ENCODE measurements at places on chromosomes 3 and 15.

DNA sequence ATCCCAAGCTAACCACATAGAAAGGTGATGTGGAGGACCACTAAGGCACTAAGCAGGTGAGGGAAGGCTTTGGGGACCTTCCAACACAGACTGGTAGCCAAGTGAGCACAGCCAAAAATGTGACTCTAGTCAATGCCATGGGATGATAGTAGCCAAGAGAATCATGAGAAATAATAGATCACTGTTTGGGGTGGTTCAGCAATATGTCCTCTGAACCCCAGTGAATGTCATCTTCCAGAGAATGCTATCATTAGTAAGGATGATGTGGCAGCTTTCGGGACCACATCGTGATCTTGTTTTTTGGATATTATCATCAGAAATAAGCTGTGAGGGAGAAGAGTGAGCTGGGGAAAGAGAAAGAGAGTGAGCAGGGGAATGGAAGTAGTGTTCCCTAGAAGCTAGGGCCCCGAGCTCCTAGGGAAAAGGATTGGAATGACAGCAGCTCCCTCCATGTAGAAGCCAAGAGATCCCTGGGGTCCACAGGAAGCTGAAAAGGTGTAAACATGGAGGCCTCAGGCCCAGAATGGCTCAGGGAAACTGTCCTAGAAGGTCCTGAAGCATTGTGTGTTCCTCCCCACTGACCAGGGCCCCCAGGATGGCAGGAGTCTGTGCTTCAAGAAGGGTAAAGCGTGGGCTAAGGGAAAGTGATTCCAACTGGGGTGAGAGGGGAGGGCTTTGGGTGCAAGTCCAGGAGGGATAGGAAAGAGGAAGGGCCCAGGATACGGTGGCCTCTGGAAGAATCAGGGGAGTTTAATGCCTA is 56.6 kb upstream of the KLF13 start:
- no peak for DNase-seq

DNA sequence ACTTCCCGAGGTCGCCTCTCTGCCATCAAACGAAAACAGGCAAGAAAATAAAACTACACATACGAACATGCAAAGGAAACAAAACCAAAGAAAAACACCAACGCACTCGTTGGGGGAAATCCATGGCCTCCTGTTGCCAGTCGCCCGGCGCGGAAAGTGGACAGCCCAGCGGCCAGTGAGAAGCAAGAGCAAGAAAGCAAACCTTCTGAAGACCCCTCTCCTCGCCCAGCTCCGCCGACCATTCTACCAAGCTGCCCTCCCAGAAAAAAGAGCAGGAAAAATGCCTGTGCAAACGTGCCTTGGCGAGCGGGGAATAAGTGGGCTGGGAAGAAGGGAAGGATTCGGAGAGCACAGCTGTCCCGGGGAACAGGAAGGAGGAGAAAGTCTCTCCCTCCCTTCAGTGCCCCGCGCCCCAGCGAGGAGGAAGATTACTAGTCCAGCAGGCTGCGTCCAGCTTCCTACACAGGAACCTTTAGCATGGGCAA is 802 bp upstream of the NECTIN3 start:
- no peak for DNase-seq

GRCh38 chr3:197496746-197497125 is 59.0 kb downstream of the BDH1 start:
- no peak for DNase-seq

GRCh38 chr3:10524799-10525301 is 19.5 kb upstream of the ATP2B2 start:
- no peak for DNase-seq

DNA sequence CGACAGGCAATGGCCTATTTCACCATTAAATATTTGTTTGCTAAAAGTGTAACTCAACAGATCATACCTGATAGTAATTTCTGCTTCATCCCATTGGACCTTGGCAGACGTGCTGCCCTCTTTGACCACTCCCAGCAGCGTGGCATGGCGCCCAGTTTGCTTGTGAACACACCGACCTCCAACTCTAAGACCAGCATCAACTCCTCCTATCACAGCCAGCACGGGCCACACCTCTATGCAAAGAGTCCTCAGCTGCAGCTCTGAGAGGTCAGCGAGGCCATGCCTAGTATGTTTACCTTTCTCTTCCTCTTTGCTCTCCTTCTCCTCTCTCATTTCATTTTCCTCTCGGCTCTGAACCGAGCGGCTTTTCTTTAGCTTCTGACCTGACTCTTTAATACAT is 80.6 kb downstream of the FBXL22 start:
- DNase-seq, result no peak

DNA sequence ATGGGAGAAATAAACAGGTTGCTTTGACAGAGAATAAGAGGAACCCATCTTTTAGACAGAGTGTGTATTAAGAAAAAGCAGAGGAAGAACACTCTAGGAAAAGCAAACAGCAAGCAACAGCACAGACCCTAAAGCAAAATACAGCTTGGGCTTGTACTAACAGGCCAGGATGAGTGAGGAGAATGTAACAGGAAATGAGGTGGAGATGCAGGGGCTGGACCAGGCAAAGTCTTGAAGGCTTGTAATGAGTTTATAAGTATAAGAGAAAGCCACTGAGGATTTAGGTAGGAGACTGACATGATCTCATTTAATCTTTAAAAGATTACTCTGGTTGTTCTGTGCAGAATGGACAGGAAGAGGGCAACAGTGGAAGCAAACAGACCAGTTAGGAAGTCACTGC is 4.9 kb downstream of the UBR1 start:
- DNase-seq, result no peak

DNA sequence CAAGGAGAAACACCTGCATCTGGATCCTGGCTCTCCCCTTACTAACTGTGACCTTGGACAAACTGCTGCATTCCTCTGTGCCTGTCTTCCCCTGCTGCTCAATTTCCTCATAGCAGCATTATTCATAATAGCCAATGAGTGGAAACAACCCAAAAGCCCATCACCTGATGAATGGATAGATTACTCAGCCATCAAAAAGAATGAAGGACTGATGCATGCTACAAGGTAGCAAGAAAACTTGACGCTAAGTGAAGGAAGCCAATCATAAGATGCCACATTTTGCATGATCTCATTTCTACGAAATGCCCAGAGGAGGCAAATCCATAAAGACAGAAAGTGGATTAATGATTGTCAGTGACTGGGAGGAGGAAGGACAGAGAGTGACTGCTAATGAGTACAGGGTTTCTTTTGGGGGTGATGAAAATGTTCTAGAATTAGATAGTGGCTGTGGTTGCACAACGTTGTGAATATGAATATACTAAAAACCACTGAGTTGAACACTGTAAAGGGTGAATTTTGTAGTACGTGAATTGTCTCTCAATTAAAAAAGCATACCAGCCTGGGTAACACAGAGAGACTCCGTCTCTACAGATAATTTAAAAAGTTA is 11.2 kb downstream of the IGDCC4 start:
- no peak for DNase-seq

GRCh38 chr3:98323425-98323824 is 30.2 kb upstream of the OR5K4 start:
- DNase-seq, result no peak

- no peak for DNase-seq
Measured at GRCh38 chr3:177802151-177802900, 605.0 kb upstream of the TBL1XR1 start.

DNA sequence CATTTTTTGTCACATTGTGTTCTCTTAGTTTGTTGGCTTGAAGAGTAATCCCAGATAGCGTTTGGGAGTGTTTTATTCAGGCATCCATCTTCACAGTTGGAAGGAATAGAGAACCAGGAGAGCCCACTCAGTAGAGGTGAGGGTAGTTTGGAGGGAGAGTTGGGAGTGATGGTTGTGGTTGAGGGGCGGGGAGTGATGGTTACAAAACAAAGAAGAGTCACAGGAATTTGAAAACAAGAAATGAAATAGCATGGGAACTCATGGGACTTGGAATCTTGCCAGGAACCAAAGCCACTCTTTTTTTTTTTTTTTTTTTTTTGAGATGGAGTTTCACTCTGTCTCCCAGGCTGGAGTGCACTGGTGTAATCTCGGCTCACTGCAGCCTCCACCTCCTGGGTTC is 36.3 kb downstream of the DUT start:
- DNase-seq, result no peak

DNA sequence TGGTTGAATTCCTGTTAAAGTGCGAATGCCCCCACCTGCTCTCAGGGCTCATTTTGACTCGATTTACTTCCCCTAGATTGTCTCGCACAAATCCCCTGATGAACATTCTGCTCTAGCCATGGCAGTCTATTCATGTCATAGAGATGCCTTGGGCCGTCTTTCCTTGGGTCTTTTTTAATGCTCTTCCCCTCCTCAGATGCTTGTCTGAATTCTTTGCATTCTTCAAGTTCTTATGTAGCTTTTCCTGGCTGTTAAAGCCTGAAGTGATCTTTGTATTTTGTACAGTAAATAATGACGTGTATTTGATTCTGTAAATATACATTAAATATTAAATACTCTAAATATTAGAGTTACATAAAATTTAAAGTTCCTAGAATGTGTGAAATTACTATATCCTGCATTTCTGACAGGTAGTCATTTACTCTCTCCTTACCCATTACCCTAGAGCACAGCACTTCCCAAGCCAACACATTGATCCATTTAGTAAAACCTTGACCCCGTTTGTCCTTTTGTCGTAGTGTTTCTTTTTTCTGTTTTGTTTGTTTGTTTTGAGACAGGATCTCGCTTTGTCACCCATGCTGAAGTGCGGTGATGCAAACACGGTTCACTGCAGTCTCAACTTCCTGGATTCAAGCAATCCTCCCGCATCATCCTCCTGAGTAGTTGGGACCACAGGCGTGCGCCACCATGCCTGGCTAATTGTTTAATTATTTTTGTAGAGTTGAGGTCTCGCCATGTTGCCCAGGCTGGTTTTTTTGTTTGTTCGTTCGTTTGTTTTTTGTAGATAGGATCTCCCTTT is 47.9 kb downstream of the YEATS2 start:
- no peak for DNase-seq

GRCh38 chr3:170815340-170815739 is 54.7 kb downstream of the RPL22L1 start:
- peak; percentile 79 for DNase-seq

- no peak for DNase-seq
Measured at GRCh38 chr3:174541708-174542315, 317.3 kb upstream of the NAALADL2 start.

- no peak for DNase-seq
Measured at GRCh38 chr3:177464392-177465256, 267.3 kb upstream of the TBL1XR1 start.

DNA sequence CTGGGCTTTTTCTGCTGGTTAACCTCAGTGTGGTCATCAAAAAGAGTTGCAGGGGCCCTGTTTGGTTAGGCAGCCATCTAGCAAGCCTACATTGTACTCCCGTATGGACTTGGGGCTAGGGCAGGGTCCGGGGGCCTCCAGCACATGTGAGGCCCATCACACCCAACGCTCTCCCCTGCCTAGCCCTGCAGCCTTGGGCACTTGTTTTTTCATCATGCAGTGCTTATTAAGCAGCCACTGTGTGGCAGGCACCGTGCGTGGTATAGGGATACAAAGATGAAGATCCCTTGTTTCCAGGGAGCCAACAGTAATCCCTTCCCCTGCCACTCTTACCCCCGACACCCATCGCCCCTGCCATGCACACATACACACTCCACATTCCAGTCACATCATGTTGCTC is 14.2 kb downstream of the MRAS start:
- DNase-seq, result no peak

GRCh38 chr15:79522656-79523055 is 90.5 kb downstream of the MINAR1 start:
- no peak for DNase-seq

- DNase-seq, result no peak
Measured at GRCh38 chr3:131960324-131960723, 74.5 kb downstream of the CPNE4 start.

DNA sequence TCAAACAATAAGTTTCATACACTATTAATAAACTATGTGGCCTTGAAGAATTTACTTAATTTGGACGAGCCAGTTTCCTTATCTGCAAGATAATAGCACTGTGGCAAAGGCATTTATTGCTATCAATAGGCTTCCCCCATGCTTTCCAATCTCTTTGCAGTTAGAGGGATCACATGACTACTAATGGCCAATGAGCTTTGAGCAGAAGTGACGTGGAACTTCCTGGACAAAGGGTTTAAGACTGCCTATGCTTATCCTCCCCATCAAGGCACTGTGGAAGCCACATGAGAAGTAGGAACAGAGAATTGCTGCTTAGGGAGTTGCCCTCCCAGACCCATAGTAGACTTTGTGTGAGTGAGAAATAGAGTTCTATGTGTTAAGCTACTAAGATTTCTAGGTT is 16.7 kb upstream of the ZMAT3 start:
- DNase-seq, result no peak

DNA sequence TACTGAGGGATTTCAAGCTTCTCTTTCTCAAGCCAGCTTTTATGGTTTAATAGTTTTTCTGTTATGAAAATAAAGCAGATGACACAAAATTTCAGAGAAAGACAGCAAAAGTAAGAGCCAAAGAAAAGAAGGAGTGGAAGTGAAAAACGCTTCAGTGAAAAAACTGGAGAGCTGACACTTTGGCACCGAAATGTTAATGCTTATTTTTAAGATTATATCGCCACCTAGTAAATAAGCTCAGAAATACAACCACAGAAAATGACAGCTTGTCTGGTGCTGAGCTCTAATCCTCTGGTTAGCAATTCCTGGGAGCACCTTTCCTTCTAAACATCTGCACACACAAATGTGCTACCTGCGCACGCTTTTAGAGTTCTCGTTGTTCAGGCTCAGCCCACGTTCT is 101.6 kb downstream of the ZPLD1 start:
- peak; percentile 66 for DNase-seq

DNA sequence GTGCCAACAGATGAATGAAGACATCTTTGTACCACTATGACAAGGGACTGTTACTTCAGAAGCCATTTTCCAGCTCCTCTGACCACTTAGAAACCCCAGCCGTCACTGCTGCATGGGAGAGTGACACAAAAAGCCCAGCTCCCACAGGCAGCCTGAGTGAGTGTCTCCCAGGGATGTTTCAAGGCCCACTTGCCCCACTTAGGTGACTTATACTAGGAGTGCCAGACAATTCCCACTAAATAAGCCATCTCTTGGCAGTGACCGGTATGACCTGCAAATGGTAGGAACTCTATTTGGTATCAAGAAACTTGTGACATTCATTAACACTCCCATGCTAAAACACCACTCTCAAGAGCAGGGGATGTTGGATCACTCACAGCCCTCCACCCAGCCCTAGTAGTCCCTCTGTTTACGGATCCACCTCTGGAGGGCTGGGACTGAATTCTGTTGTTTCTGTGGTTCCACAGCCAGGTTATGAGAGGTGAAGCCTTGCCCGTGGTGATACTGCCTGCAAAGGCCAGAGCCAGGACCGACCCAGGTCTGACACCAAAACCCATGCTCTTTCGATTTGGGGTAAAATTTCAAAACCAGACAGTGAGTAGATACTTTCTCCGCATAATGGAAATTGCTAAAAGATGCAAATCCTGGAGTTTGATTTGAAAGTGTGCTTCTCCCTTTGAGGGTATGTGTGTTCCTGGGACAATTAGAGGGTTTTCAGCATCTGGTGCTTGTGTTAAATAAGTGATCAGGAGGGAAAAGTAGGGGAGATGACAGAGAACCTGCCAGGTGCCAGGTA is 14.5 kb downstream of the RBP1 start:
- DNase-seq, result no peak
